NCI-H1694 (cell line): ENCODE measurements at places on chromosomes 4 and X.

DNA sequence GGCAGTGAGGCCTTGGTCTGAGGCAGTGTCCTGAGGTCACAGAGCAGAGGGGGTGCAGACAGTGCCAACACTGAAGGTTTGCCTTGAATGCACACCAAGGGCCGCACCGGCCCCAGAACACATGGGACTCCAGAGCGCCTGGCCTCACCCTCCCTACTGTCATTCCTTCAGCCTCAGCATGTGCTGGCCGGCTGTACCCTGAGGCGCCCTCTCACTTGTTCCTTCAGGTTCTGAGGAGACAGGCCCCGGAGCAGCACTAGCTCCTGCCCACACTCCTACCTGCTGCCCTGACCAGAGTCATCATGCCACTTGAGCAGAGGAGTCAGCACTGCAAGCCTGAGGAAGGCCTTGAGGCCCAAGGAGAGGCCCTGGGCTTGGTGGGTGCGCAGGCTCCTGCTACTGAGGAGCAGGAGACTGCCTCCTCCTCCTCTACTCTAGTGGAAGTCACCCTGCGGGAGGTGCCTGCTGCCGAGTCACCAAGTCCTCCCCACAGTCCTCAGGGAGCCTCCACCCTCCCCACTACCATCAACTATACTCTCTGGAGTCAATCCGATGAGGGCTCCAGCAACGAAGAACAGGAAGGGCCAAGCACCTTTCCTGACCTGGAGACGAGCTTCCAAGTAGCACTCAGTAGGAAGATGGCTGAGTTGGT lies 2.4 kb downstream of the MAGEA12 start:
- no peak for DNase-seq

DNA sequence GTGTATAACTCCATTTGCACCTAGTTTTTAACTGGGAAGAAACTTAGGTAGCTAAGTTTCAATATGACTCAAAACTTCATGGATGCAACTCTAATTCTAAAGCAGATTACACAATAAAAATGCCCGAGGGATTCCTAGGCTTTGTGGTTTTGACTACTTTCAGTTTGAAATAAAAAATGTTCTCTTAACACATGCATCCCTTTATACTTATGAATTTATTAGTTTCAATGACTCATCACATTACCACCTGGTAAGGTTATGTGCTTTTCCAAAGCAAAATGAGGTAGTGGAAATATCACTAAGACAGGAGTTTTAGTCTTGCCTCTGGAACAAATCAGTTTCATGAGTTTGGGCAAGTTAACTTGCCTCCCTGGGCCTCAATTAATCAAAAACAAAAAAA lies 125.5 kb downstream of the OPHN1 start:
- DNase-seq = no peak

- no peak for DNase-seq
These were observed 131.8 kb upstream of the ENPEP start for GRCh38 chr4:110344165-110344564.

GRCh38 chr4:147378780-147379179 lies 102.1 kb upstream of the EDNRA start:
- DNase-seq = no peak

DNA sequence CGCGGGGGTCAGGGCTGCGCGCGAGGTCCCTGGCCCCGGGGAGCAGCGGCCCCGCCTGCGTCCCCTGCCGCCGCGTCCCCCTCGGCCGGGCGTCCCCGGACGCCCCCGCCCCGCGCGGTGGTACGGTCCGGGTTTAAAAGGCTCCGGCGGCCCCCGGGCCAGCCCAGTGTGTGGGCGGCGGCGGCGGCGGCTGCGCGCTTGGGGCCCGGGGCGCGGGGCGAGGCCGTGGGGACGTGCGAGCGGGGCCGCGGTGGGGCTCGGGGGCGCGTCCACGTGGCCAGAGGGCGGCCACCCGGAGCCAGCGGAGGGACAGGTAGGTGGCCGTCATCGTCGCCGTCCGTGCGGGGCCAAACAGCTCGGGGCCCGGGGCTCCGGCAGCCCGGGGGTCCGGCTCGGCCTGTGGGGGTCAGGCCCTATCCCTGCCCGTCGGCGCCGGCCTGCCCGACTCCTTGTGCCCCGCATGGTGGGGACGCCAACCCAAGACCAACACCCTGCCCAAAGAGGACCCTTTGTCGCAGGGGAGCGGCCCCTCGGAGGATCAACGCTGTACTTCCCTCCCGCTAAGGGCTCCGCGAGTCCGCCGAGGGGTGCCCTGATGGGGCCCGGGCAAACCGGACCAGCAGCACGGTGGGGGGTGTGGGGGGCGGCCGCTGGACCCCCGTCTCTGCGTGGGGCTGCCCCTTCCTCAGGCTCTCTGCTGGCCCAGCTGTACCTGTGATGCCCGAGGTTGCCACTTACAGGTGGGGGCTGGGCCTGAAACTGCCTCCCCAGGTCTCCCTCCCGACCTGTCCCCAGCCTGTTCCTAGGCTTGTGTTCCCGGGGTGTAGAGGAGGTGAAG lies at the start of gene PLXNA3:
TSS of gene PLXNA3 (plus strand) at position 166 of the 838 bp plus-strand sequence. CDS start 1,903 bp downstream, outside the sequence.
- no peak for DNase-seq

DNA sequence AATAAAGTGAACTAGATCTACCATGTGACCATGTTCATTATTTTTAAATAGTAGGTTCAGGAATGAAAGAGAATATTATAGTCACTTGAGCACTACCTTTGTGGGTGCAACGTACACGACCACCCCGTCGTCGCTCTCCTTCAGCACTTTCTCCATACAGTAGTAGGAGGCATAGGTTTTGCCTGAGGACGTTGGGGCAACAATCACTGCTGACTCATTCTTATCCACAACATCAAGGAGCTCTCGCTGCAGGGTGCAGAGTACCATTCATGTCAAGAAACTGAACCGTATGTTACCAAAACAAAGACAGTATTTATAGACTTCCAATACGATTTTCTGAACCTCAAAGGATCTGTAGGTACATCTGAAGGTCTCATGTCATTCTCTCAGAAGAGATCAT lies 44.7 kb downstream of the DDX60 start:
- no peak for DNase-seq

DNA sequence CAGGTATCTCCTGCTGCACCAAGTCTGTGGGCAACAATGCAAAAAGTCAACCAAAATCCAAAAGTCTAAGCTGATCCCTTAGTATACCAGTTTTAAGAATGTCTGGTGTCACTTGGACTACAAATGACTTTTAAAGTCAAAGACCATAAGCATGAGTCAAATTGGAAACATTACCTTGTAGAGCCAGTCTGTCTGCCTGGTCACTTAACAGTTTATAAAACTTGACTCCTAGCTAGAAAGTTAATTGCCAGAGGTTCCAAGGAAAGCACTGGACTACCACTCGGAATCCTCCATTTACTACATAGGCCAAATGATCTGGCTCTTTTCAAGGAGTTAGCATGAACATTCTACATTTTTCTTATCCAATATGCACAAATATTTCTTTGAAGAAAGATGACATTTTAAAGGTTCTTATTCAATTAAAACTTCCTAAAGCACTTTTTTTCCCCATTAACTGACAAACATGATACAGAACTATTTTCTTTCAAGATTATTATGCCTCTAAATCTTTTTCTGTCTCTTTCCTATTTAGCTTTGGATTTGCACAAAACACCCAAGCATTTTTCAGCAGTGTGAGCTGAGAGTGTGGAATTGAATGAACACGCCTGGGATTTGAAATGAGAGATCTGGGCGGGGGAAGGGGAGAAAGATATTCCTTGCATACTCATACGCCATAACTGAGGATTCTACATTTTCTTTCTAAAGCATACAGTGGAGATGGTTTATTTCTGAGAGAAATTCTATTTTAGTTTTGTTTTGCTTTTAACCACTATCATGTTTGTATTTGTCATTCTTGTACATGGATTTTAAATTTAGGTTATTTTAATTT lies 188.4 kb downstream of the SHROOM3 start:
- DNase-seq = no peak

DNA sequence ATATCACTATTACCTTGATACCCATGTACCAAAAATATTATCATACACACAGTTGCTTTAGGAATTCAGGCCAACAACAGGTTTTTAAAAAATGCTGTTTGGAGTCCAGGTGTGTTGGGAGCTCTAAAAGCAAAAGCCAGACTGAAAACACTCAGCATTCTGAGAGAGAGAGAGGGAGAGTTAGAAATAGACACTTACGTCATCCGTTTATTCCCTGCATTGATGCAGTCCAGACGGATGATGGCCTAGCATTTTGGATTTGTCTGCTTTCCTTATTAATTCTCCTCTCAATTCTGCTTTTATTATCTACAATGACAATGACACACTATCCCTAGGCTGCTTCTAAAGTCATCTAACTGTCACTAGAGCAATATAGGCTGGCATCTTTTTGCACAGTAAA lies 358.3 kb upstream of the BOD1L1 start:
- DNase-seq = no peak

DNA sequence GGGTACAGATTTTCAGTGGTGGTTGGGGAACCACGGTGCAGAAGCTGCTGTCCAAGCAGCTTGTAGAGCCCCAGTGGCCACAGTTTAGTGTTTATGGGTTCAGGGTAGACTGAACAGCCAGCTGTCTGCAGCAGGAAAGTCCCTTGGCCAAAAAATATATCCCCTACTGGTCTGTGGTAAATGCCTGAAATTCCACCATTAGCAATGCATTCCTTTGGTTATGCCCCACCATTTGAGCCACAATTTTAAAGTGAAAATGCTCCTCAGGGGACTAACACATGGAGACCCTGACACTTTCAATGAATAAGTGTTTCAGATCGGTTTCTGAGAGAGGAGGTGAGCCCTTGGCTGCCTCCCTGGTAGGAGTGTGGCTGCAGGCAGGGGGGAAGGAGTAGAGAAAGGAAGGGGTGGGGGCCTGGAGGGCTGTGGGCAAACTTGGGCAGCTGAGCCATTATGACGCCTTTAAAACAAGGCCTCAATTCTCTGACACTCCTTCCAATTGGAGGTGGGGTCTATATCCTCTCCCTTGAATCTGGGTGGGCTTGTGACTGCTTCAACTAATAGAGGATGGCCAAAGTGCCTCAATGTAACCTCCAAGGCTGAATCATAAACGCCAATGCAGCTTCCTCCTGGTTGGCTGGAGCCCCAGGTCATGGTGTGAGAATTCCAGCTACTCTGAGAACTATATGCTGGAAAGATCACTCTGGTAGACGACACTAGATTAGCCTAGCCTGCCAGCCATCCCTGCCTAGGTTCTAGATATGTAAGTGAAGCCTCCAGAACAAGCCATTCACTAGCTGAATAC lies 75.8 kb upstream of the ATP6AP2 start:
- no peak for DNase-seq

DNA sequence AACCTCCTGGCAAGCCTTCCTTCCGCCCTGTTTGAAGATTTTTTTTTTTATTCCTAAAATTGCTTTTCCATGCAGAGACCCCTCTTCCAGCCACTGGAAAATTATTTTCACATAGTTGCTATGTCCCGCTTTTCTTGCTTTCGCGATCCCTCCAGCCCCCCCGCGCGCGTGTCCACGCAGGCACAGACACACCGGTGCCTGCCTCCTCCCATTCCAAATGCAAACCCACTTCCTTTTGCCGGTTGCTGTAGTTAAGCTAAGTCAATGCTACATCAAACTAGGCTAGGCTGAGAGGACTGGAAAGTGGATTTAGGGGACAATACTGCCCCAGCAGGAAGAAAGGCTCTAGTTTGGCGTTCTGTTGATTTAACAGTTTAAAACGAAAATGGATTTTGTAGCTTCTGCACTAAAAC lies 111.0 kb downstream of the DHX15 start:
- DNase-seq = peak; percentile 19

DNA sequence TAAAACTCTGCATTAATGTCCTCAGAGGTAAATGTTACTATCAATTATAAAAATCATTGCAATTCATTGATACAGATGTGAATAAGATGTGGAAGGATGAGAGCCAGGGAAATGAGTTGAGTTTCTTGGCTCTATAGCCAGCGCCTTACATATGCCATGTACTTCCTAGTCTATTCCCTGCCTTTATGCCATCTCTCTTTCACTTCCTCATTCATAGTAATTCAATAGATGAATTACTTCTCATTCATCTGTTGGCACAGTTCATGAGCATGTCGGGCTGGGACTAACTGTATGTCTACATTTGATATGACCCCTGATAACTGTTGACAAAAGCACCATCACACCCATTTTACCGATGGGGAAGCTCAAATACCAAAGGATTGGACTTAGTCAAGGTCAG lies 55.7 kb downstream of the LNX1 start:
- DNase-seq = no peak

DNA sequence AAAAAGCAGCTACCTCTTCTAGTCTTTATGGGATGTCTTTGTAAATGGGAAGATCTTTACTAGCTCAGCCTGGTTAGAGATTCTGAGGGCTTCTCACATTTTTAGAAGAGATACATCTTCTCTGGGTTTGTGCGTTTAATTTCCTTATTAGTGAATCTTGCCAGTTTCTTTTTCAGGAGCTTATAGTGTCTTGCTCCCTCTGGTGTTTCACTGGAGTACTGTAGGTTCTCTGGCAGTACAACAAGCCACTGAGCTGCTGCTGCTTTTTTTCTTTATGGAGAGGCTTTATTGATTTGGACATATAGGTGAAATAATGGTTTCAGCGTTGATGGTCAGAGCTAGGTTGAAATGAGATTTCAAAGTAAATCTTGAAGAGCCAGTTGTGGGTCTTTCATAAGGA lies 82.9 kb downstream of the LAS1L start:
- DNase-seq = peak; percentile 0

DNA sequence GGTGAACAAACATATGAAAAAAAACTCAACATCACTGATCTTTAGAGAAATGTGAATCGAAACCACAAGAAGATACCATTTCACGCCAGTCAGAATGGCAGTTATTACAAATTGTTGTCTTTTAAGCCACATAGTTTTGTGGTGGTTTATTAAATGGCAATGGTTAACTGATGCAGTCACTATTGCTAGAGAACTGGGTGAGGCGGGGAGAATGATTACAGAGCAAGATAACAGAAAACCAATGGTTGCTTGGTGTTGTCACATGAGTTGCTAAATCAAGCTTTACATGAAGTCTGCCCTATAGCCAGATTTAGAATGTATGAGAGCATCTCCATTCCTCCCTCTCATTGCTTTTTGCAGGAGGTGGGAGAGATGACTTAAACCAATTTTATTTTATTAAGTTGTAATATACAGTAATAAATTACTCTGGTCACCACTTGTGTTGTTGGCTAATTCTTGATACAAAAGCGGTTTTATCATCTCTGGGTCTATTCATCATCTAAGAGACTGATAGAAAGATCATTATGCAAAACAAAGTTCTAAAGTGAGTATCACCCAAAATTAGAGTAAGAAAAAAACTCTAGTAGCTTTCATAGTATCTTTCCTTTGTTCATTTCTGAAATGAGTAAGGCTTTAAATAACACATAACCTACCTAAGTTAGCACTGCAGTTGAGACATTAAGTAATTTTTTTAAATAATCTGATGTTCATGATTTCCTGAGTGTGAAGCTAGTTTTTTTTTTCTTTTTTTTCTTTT lies 859.5 kb downstream of the STIM2 start:
- DNase-seq = no peak

- DNase-seq = no peak
These were observed 36.4 kb downstream of the DHX15 start for GRCh38 chr4:24547979-24548378.

GRCh38 chr4:47624031-47624441 lies 139.0 kb downstream of the ATP10D start:
- DNase-seq = no peak

- no peak for DNase-seq
These were observed 46.1 kb upstream of the VEGFC start for GRCh38 chr4:176838601-176839433.

GRCh38 chr4:6087669-6088341 lies 69.6 kb upstream of the C4orf50 start:
- DNase-seq = peak; percentile 64

- no peak for DNase-seq
These were observed 17.3 kb downstream of the TBC1D14 start for GRCh38 chr4:6926681-6927478.
